ENCODE measurements at places on chromosomes 4 and X. TPM values are rescaled to one million over a fixed set of nuclear protein-coding genes. Genes with fewer than 3 reads are reported as not detected.
A peak's percentile ranks its signal among the peaks of the same experiment; 100 is the strongest.

Gene KCNE5
- total RNA-seq, result not detected

GRCh38 chr4:177441061-177441802 is 1.0 kb downstream of the AGA start:
- peak; percentile 25 for DNase-seq

Gene UGT2B10
- total RNA-seq, result 0.96 TPM

- no peak for DNase-seq
Measured at GRCh38 chrX:154383359-154384283, 4.5 kb downstream of the EMD start.

DNA sequence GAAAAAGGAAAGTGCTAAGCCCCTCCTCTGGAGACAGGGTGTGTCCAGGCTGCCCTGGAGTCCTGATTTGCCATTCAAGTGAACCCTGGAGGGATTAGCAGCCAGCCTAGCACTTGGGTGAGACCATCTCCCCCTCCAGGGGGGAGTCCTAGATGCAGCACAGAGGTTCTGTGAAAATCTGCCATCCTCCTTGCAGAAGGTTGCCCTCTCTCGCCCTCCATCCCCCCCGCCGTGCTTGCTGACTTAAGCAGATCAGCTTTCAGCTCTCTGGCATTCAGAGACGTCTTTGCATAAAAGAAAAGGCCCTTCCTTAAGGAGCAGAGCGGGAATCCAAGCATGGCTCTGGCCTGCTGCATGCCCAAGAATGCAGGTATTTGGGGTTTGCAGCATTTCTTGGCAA is 102.1 kb upstream of the SCML1 start:
- DNase-seq, result peak; percentile 78

Gene ATOH1
- total RNA-seq, result 0.48 TPM

DNA sequence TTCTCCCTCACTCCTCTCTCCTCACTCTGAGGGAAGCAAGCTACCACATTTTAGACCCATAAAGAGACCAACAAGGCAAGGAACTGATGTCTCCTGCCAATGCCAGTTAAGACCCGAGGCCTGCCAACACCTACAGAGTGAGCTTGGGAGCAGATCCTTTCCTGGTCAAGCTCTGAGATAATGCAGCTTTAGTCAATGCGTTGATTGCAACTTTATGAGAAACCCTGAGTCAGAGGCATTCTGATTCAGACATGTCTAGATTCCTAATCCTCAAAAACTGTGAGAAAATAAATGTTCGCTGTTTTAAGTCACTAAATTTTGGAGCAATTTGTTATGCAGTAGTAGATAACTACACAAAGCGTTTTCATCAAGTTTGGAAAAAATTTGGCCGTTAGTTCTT is 115.5 kb downstream of the JADE1 start:
- DNase-seq, result no peak

GRCh38 chr4:77849278-77849965 is 13.2 kb upstream of the MRPL1 start:
- DNase-seq, result no peak
